ENCODE measurements at places on chromosomes 4 and X. TPM values are rescaled to one million over a fixed set of nuclear protein-coding genes. Genes with fewer than 3 reads are reported as not detected.

SMARCA5 gene
- 57.8 TPM for total RNA-seq

SLC16A2 gene
- 1.1 TPM for total RNA-seq

PNPLA4 gene
- 6.0 TPM for total RNA-seq

- H3K27me3 ChIP-seq, result peaks cover 16% of the 10 kb centered on the region
- no peak for DNase-seq
- H3K4me1 ChIP-seq, result peaks cover 5% of the 10 kb centered on the region
- no peak overlapping the region for H3K27ac ChIP-seq
- H3K36me3 ChIP-seq, result no peaks in the 10 kb centered on the region
These were observed 371.3 kb downstream of the BMPR1B start for GRCh38 chr4:95129031-95129430.

- no peak overlapping the region for H3K27ac ChIP-seq
- peaks cover 3% of the 10 kb centered on the region for H3K27me3 ChIP-seq
- H3K4me1 ChIP-seq, result peaks cover 2% of the 10 kb centered on the region
- H3K36me3 ChIP-seq, result peaks cover 13% of the 10 kb centered on the region
- H3K4me3 ChIP-seq, result no peak overlapping the region
These were observed 11.9 kb upstream of the UGDH start for GRCh38 chr4:39539089-39539611.

DNA sequence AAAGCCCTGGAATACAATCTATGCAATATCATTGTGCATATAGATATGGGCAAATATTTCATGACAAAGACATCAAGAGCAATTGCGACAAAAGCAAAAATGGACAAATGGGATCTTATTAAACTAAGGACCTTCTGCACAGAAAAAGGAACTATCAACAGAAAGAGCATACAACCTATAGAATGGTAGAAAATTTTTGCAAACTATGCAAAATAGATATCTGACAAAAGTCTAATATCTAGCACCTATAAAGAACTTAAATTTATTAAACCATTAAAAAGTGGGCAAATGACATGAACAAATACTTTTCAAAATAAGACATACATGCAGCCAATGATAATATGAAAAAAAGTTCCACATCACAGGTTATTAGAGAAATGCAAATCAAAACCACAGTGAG is 312.9 kb downstream of the GLUD2 start:
- H3K27me3 ChIP-seq, result no peaks in the 10 kb centered on the region
- H3K27ac ChIP-seq, result no peak overlapping the region
- no peaks in the 10 kb centered on the region for H3K4me1 ChIP-seq

GRCh38 chrX:20361081-20361889 is 94.6 kb upstream of the RPS6KA3 start:
- peaks cover 12% of the 10 kb centered on the region for H3K27me3 ChIP-seq
- H3K4me1 ChIP-seq, result no peaks in the 10 kb centered on the region
- no peak for DNase-seq
- no peak overlapping the region for H3K4me3 ChIP-seq

- no peak for DNase-seq
- peak overlapping the region; percentile 76 for H3K27ac ChIP-seq
- no peak overlapping the region for H3K4me3 ChIP-seq
- peaks cover 17% of the 10 kb centered on the region for H3K36me3 ChIP-seq
- peaks cover 27% of the 10 kb centered on the region for H3K4me1 ChIP-seq
- H3K27me3 ChIP-seq, result no peaks in the 10 kb centered on the region
These were observed 171.4 kb downstream of the SH3KBP1 start for GRCh38 chrX:19715711-19716638.

DNA sequence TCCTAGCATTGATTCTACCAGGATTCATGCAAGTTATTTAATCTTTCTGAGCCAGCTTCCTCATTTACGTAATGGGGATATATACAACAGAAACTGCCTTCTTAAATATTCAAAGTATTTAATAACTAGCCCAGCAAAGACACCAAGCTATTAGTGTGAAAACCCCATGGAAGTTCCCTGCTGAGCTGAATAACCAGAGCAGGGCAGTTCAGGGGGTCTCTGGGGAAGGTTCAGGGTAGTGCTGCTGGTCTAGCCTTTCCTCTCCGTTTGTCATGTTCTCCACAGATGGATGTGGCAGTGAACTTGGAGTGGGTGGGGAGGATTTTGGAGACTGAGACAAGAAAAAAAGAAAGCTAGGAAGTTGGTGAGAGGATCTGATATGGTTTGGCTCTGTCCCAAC is 240.8 kb upstream of the TAPT1 start:
- H3K36me3 ChIP-seq, result no peaks in the 10 kb centered on the region
- H3K4me1 ChIP-seq, result no peaks in the 10 kb centered on the region
- no peak overlapping the region for H3K27ac ChIP-seq
- no peaks in the 10 kb centered on the region for H3K27me3 ChIP-seq

Data from activated T-helper 2 cell treated with anti-CD3 and anti-CD28 coated beads, Interferon-gamma antibody, Interleukin-2, Interleukin-4, amounts not matched to agents 10 μg/mL and 5 μg/mL and 100 μg/mL, durations not matched to agents 14 hours and 24 hours and 36 hours (primary cell).